Chondrocyte (in vitro differentiated cells): ENCODE measurements at places on chromosomes 5 and 9.

DNA sequence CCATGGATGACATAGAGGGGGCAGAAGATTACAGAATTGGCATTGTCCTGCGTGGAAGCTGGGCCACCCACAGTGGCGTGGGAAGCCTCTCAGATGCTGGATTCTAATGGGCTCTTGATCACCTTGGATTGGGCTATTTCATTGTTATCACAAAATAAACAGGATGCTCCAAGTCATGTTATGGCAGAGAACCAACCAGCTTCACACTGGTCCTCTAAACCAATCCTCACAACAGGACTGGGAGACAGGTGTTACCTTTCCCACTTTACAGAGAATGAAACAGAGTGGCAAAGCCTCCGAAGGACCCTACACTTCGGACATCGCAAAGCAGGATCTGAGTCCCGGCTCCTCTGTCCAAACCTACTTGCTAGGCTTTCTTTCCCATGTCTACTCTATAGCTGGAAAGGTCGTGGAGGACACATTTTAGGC lies 455 bp upstream of the SMIM3 start:
- no peak for DNase-seq

- no peak for DNase-seq
Measured at GRCh38 chr5:111680737-111681413, 76.1 kb downstream of the NREP start.

DNA sequence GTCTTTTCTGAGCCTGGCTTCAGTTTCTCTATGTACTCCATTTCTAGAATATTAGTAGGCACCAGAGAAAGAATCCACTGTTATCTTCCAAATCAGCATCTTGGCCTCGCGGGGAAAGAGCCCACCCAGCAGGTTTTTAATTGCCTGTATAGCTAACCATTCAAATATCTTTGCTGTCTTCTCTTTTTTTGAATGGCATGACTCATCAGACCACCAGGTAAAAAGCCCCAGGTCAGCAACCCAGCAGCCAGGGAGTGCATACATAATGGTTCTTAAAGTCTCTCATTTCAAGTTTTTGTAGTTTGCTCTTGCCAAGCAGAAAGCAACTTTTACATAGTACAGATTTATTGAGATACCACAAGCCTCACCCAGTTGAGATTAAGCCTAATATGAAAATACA lies 50.7 kb downstream of the TMEM167A start:
- DNase-seq, result no peak

DNA sequence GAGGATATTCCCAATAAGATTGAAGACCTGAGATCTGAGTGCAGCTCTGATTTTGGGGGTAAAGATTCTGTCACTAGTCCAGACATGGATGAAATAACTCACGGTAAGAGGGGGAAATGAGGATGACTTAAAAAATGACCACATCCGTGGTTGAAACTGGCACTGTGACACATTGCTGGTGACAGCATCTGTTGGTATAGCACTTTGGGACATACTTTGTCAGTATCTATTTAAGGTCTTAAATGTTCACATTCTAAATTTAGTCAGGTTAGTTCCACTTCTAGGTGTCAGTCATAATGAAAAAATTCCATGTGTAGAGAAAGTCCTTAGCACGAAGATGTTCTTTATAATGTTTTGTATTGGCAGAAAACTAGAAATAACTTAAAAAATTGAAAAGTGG lies 70.9 kb downstream of the GAPVD1 start:
- no peak for DNase-seq

DNA sequence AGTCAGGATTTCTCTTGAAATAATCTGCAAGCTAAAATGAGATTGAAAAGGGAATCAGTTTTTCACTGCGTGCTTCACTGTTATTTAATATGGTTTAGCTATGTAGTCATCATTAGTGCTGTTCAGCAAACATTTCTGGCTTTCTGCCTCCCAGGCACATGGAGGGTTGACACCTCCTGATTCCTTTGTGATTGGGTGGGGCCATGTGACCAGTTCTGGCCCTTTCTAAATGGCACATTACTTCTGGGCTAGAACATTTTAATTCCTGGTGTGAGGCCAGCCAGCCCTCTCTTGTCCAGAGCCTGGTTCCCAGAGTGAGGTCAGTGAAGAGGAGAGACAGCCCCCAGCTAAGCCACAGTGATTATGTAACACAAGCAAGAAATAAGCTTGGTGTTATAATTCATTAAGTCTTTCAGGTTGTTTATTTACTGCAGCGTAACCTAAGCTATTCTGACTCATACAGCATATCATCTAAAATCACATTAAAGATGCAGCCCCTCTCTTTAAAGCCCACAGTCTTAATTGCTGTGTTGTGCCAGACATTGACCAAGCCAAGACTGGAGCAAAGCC lies 17.4 kb upstream of the ARSI start:
- no peak for DNase-seq
